ENCODE measurements at places on chromosomes 12 and 14. TPM values are rescaled to one million over a fixed set of nuclear protein-coding genes. Genes with fewer than 3 reads are reported as not detected.

Gene AKAP5
- total RNA-seq = 0.58 TPM

Gene OTUB2
- total RNA-seq = 7.7 TPM

Gene ZNF891
- 0.98 TPM for total RNA-seq

Gene C14orf39
- 0.17 TPM for total RNA-seq

Gene CSAD
- 21.5 TPM for total RNA-seq

Gene TSPAN11
- not detected for total RNA-seq

Gene ANAPC7
- total RNA-seq = 112 TPM

Gene PKP2
- total RNA-seq = 12.7 TPM

Gene C12orf50
- total RNA-seq = not detected

All from PC-3 (cell line).